ENCODE measurements at places on chromosomes 13 and 19. TPM values are rescaled to one million over a fixed set of nuclear protein-coding genes. Genes with fewer than 3 reads are reported as not detected.

- DNase-seq, result no peak
Measured at GRCh38 chr19:58305932-58306323, 751 bp downstream of the ERVK3-1 start.

Gene PCDH17
- 2.2 TPM for total RNA-seq

DNA sequence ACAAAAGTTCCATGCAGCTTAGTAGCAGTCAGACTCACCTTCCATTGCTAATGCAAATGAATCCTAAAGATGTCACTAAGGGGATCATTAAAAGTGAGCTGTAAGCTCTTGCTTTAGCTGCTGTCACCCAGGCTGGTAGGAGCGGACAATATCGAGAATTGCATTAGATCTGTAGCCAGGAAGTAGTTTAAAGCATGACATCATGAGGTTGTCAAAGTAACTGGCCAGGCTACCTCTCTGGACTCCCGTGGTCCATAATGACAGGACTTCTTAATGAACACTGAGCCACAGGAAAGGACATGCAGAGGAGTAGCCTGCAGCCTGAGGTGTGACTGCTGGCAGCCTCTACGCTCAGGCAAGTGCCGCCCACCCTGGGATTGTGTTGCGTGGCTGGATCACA lies 522.3 kb upstream of the NBEA start:
- DNase-seq, result no peak

Gene SPPL2B
- 23.9 TPM for total RNA-seq

Gene SLC7A1
- total RNA-seq, result 14.2 TPM

DNA sequence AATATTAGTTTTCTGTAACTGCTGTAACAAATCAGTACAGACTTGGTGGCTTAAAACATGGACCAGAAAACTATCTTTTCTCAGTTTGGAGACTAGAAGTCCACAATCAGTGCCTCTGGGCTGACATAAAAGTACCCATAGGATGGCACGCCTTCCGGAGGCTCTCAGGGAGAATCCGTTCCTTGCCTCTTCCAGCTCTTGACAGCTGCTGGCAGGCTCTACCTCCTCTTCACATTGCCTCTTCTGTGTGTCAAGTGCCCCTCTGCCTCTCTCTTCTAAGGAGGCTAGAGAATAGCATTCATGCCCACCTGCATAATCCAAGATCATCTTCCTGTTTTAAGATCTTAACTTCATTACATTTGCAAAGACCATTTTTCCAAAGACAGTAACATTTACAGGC lies 1194.2 kb downstream of the EFNB2 start:
- DNase-seq, result no peak

- no peak for DNase-seq
Measured at GRCh38 chr13:84566780-84567179, 684.5 kb upstream of the SLITRK1 start.

DNA sequence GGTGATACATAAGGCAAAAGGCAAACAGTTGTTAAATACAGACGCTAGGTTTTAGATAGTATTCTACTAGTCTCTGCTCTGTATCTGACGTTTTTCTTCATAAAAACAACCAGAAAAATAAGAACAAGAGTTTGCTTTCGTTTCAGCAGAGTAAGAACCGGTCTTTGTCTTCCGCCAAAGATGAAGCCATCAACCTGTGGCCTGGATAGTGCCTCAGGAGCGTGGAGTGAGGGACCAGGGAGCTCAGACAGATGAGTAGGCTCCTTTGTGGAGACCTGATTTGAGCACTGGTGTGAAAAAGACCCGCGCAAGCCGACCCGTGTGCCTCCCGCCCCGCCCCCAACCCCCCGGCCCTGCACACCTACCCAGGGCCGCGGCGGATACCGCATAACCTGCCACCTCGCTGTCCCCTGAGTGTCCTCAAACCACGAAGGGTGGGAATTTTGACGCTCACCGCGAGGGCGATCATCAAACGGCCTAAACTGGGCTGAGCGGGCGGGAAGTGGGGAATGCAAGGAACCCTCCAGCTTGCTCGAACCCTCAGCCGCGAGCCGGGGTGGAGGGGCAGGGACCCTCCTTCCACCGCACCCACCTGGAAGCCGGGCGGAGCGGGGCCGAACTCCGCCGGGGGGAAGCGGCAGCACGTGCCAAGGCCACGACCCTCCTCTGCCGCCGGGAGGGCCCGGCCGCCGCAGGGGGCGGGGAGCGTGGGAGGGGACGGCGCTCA lies 866 bp upstream of the LMO7 start:
- no peak for DNase-seq

- no peak for DNase-seq
Measured at GRCh38 chr13:78589206-78589605, 14.1 kb downstream of the POU4F1 start.

Gene PEX11G
- total RNA-seq, result 0.97 TPM

Gene IQCN
- total RNA-seq, result 0.35 TPM

DNA sequence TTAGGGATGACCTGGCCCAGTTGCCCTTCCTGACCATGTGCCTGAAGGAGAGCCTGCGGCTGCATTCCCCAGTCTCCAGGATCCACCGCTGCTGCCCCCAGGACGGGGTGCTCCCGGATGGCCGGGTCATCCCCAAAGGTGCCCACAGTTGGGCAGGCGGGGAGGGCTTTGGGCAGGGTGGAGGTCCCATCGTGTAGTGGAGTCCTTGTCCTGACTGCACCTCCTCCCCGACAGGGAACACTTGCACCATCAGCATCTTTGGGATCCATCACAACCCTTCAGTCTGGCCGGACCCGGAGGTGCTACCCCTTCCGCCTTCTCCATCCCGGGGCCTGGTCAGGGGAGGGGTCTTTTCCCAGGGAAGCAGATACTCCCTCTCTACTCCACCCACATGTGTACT lies 31.7 kb upstream of the CYP4F8 start:
- DNase-seq, result no peak

Gene MEIOSIN
- total RNA-seq, result not detected

All from Right ventricle myocardium superior (tissue), 1 donor.